ENCODE measurements at places on chromosomes 16 and 17.

- DNase-seq, result peak; percentile 52
Observed at GRCh38 chr17:4485676-4486646, 12.7 kb upstream of the SPNS2 start.

- DNase-seq, result no peak
Observed at GRCh38 chr17:30981531-30982519, 11.0 kb downstream of the RNF135 start.

DNA sequence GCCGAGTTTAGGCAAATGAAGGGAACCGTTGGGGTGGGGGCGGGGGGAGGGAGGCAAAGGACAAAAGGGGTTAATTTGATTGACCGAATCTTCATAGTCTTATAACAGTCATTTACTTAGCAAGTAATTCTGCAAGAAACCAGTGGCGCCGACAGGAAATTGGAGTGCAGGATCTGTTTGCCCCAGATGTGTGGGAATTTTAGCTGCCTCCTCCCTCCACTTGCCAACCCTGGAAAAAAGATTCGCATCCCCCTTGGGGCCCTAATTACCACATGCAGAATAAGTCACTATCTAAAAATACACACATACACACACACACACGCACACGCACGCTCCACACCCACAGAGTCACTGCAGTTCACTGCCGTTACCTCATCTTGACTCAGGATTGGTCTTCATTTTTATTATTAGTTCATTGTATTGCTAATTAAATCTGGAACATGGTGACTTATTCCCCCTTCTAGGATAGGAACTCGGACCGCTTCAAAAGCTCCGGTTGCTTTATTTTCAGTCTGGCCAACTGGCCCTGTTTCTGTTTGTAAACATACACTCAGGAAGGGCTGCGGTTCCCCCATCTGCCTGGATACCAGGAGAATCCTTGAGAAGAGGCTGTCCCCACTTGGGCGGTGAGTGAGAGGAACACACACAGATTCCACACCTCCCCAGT, 241.6 kb upstream of the SALL1 start:
- no peak for DNase-seq

DNA sequence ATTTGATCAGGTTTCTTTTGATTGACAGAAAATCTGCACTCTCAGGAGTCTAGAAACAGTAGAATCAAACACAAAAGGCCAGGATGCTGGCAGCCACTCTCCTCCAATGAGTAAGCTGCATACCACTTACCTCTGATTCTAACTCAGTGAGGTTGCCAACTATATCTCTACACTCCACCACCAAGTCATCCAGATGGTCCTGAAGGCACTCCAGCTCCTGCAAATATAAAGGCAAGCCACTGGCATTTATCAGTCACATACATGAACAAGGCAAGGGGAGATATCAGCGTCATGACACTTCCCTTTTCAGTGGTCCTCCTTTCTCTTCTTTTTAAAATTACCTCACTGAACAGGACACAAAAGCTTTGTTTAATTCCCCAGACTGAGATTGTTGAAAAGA, 53.1 kb upstream of the CLEC18B start:
- no peak for DNase-seq

- DNase-seq, result peak; percentile 27
Observed at GRCh38 chr17:330993-331701, 21.5 kb downstream of the RPH3AL start.

GRCh38 chr17:2975469-2975958, 87.9 kb downstream of the OR1D5 start:
- no peak for DNase-seq

- no peak for DNase-seq
Observed at GRCh38 chr16:4544473-4544872, 5.9 kb upstream of the CDIP1 start.

- no peak for DNase-seq
Observed at GRCh38 chr17:15000661-15001060, 264.5 kb downstream of the PMP22 start.
